ENCODE measurements at places on chromosomes 6 and 20.

GRCh38 chr6:12605888-12606345 lies 110.7 kb upstream of the PHACTR1 start:
- DNase-seq = no peak

DNA sequence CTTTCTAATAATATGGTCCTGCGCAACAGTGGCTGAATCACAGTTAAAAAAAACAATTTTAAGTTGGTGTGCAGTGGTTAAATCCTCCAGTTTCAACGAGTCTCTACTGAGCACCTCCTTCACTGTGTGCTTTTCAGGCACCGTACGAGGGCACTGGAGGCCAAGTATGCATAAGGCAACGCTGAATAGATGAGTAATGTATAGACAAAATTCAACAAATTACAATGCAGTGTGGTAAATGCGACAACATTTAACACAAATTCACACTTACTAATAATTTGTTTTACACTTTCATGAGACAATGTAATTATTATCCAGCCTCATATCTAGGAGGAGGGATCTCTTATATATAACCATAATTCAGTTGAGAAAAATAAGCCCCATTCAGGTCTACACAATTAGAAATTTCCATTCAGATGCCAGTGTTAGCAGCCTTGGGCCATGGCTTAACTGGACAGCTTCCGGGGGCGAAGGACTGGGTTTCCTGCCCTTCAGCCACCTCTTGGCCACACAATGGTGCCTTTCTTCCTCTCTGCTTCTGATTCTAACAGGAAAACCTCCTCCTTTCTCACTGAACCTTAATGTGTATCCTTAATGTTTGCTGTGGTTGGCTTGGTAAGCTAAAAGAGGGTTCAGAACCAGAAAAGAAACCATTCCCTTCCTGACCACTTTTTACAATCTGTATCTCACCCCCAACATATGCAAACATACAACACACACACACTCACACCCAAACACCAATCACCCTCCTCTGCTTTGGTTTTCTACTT lies 51.9 kb downstream of the B4GALT5 start:
- no peak for DNase-seq

GRCh38 chr20:49938173-49939163 lies 2.3 kb downstream of the RNF114 start:
- no peak for DNase-seq

GRCh38 chr6:16436550-16436949 lies 198.2 kb downstream of the GMPR start:
- DNase-seq = no peak

DNA sequence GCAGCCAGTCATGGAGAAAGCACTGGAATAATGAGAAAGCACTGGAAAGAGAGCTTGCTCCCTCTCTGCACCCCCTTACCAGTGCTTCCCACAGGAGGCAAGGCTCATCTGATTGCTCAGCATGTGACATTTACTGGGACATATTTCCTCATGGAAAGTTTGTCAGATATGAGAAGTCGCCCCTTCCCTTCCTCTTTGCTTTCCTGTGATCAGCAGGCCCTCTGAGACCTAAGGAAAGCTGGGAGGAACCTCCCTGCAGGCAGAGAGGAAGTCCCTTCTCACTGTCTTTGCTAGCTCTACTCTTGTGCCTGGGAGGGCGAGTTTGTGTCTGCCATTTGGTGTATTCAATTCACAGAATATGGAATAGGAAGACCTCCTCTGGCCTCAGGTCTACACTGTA lies 283.8 kb downstream of the ALDH8A1 start:
- DNase-seq = no peak

DNA sequence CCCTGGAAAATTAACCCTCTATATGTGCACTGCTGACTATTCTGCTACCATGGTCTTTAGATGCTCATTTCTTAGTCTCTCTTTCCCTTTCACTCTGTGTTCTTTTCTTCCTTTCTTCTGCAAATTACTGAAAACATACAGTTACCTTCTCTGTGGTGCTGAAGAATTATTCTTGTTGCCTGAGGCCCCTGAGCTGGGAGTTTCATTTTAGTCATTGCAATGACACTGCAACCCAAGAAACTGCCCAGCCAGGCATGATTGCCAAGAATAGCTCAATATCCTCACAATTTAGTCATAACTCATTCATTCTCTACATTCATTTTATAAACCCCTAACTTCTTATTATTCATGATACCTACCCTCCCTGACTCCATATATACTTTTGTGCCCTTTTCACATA lies 245.8 kb upstream of the RAB32 start:
- DNase-seq = no peak

GRCh38 chr20:56558968-56559367 lies 25.9 kb downstream of the FAM209B start:
- no peak for DNase-seq

DNA sequence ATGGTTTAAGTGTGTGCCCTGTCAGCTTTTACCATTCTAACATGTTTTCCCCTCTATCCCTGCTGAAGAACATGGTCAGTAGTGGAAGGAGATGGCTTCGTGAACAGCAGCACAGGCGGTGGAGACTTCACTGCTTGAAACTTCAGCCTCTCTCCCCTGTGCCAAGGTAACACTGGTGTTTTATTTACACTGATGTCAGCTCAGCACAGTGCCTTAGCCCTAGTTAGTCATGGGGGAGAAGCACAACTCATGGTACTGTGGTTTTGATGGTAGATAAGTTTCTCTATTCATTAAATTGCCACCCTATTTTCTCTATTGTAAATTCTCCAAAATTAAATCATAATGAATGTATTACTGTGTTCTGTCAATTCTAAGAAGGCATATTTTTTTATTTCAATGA lies 56.6 kb downstream of the MTHFD1L start:
- no peak for DNase-seq

- no peak for DNase-seq
Observed at GRCh38 chr6:44012078-44012493, 115.2 kb downstream of the MRPL14 start.

DNA sequence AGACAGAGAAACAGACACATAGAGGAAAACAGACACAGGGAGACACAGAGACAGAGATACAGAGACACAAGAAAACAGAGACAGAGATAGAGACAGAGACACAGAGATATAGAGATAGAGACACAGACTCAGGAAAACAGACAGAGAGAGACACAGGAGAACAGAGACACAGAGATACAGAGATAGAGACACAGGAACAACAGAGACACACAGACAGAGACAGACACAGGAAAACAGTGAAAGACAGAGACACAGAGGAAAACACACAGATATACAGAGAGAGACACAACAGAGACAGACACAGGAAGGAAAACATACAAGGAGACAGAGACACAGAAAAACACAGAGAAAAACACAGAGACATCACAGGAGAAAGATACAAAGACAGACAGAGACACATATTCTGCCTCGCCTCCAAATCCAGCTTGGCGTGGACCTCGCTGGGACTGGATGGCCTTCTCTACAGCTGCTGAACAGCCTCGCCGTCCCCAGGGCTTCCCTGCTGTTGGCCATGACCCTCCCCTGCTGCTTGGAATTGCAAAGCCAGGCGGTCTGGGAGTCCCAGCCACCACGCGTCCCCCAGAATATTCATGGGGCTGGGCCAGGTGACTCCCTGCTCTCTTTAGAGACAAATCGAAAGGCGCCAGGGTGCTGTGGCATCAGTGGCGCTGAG lies 36.8 kb downstream of the NTSR1 start:
- no peak for DNase-seq

- DNase-seq = no peak
Observed at GRCh38 chr6:41642090-41642959, 4.1 kb downstream of the MDFI start.

DNA sequence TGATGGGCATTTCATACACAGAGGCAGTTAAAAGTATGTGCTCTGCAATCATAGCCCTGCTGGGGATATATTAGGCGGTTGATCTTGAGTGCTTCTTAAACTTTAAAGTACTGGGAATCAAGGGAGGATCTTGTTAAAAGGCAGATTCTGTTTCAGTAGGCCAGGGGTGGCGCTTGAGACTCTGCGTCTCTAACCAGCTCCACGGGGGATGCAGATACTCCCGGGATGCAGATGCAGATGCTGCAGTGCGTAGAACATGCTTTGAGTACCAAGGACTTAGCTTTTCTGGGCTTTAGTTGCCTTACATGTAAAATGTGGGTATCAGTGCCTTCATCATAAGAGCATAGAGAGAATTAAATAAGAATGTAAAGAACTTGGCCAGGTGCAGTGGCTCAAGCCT lies 44.4 kb upstream of the ENPP5 start:
- no peak for DNase-seq

DNA sequence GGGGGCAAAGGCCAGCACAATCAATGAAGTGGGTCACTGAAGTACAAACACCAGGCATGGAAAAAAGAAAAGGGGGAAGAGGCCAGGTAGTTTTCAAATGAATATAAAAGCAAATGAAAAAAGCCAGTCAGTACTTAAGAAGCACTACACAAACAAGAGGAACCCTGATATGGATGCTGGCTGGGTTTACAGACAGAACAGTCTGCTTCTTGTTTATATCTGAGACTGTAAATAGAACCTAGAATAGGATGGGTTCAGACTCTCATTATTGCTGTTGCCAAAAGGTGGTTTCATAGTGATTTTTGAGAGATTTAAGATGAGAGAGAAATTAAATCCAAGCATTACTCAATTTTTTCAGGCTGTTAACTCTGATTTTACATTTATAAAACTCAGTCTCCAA lies 24.1 kb downstream of the USP45 start:
- no peak for DNase-seq

- no peak for DNase-seq
Observed at GRCh38 chr20:64081624-64081964, 1.7 kb downstream of the OPRL1 start.

- DNase-seq = no peak
Observed at GRCh38 chr20:36407199-36407733, 101.1 kb downstream of the DLGAP4 start.

DNA sequence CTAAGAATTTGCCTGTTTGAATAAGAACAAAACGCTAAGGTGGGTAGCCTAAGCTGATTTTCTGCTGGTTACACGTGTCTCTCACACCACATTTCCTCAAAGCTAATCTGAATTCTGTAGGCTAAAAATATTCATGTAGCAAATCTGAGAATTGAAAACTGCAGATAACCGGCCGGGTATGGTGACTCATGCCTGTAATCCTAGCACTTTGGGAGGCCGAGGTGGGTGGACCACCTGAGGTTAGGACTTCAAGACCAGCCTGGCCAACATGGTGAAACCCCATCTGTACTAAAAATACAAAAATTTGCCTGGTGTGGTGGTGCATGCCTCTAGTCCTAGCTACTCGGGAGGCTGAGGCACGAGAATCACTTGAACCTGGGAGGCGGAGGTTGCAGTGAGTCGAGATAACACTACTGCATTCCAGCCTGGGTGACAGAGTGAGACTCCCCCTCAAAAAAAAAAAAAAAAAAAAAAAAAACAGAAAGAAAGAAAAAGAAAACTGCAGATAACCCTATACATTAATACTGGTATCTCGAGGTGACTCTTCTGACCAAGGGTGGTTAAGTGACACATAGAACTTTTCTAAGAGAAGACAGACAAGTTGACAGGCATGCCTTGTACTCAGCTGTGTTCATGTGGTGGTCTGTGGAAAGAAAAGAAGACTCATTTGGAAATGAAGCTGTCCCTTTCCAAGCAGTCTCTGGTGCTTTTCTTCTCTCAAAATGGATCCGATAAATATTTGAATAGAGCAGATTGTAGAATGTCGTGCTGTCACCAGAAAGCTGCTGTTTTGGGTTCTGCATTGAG lies 24.7 kb upstream of the ASXL1 start:
- no peak for DNase-seq

DNA sequence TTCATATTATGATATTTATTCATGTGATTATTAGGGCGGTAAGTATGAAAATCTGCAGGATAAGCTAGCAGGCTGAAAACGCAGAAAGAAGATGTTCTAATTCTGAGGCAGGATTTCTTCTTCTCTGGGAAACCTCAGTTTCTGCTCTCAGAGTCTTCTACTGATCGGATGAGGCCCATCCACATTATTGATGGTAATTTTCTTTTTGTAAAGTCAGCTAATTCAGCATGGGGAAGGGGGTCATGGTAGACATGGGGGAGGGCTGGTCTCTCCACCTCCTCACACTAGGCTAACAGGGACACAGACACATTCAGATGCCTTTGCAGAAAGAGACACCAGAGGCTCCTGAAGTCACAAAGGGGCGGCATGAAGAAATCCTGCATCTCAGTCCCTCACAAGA lies 21.7 kb upstream of the MICA start:
- DNase-seq = no peak

DNA sequence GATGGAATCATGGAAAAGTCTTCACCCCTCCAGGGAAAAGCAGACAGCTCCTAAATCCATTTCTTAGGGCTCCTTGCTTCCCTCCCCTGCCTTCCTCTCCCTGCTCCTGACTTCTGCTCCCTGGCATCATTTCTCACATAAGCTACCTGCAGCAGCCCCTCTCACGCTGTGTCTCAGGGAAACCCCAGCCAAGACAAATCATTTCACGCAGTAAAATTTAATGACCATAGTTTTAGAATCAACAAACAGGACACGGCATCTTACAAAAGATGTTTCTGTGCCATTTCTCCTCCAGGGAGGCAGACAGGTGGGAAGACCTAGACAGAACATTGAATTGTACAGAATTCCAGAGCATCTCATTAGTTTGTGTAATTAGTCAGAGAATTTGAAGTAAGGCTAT lies 16.5 kb upstream of the FOXQ1 start:
- DNase-seq = no peak

- DNase-seq = no peak
Observed at GRCh38 chr6:29129326-29130012, 21.6 kb downstream of the OR2J3 start.

DNA sequence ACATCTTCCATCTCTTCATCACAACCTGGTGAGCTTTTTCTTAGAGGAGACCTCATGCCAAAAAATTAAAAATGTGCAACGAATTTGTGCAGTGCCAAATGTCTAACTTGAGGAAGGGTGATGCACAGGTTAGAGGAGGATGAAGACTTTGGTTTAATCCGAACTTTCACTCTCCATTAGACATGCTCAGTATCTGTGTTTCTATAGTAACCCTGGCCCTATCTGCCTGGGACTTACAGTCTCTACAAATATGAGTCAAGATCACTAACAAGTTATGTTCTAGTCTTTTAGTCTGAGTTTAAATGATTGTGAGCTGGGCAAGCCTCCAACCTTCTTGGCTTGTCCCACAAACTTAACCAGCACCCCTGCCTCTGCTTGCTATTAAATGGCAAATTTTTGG lies 377.0 kb downstream of the BMP2 start:
- no peak for DNase-seq

DNA sequence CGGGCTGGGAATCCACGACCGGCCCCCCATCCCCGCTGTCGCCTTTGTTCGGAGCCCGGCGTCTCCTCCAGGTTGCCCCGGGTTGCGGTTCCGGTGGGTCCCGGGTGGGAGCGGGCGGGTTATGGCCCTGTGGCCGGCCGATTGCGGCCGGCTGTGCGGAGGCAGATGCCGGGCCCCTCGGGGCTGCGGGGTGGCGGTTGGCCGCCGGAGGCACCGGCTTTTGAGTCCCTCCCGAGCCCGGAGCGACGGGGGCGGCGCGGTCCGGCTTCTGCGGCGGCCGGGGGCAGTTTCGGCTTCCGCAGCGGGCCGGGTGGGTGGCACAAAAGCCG lies 431 bp downstream of the LOC128125822 start:
- DNase-seq = no peak

Data from anterior cingulate cortex (tissue), 58 donors.